ENCODE measurements at places on chromosomes 2 and 18.

DNA sequence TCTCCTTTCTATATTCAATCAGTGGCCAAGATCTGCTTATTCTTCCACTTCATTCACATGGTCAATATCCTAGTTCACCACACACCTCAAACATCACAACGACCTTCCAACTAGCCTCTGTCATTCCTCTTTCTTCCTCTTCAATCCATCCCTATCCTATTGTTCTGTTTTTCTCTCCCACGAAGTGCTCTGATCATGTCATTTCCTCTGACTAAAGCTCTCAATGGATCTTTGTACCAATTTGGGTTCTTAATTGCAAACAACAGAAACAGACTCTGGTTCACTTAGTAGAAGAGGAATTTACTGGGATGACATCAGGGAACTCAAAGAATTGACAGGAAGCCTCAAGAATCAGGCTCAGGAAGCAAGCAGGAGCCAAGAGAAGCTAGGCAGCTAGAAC, 23.5 kb downstream of the WNT10A start:
- DNase-seq, result no peak

- no peak for DNase-seq
Measured at GRCh38 chr2:147366279-147366678, 478.6 kb upstream of the ACVR2A start.

- no peak for DNase-seq
Measured at GRCh38 chr2:88099798-88100488, 27.9 kb downstream of the FABP1 start.

- no peak for DNase-seq
Measured at GRCh38 chr2:193331676-193332075, 1136.9 kb upstream of the TMEFF2 start.

GRCh38 chr2:171247741-171248662, 87.3 kb upstream of the TLK1 start:
- DNase-seq, result no peak

- DNase-seq, result no peak
Measured at GRCh38 chr2:76667821-76668271, 854.3 kb downstream of the LRRTM4 start.

DNA sequence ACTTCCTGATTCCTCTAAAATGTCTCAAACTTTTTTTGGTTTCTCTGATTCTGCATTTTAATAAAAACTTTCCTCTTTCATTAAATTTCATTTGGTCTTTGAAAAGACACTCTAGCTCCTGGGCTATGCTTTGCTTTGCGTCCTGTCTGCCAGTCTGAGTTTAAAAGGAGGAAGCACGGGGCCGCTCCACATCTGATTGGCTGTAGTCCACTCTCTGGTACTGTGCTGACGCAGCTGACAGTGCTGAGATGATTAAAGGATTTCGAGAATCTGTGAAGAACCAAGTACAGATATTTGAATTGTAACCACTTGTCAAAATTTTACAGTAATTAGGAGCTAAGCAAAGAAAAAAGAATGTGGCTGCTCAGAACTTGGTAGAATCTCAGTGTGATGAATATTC, 199.6 kb upstream of the HNMT start:
- DNase-seq, result no peak

DNA sequence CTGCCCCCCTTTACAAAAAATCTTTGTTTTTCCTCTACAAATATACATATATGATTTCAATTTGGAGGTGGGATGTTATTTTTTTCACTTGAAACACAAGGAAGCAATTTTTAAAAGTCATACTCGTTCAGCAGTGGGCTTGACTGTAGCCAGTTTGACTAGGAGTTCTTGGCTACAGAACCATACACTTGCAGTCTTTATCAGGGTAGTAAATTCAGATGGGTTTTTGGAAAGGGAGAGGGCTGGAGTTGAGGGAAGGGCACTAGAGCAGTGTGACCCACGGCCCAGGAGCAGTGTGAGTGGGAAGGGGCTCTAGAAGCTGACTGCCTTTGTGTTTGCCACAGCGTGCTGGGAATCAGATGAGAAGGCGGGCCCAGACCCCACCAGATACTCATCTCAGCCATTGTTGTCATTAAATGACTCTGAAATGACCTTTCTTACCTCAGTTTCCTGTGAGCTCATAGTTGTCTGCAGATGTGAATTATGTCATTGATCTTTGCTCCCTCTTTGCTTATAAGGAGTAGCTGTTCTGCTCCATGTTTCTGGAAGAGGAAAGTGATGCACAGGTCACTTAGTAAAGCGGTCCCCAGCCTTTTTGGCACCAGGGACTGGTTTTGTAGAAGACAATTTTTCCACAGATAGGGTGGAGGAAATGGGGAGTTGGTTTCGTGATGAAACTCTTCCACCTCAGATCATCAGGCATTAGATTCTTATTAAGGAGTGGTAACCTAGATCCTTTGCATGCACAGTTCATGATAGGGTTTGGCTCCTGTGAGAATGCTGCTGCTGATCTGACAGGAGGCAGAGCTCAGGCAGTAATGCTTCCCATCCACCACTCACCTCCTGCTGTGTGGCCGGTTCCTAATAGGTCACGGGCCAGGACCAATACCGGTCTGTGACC, 116.8 kb downstream of the SPTBN1 start:
- no peak for DNase-seq

DNA sequence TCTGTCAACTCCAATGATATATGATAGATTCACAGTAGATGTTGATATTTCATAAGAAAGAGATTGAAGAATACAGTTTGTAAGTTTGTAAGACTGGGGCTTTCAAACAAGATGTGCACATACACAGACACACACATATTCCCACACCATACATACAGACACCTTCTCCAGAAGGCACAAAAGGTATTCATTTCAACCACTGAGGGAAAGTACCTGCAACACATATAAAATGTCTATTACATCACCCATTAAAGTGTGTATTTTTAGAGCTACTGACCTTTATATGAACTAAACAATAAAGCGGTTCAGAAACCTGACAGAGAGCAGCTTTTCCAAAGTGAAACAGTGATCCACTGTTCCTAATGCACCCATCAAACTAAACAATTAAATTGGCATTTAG, 53.3 kb downstream of the CCDC148 start:
- no peak for DNase-seq

DNA sequence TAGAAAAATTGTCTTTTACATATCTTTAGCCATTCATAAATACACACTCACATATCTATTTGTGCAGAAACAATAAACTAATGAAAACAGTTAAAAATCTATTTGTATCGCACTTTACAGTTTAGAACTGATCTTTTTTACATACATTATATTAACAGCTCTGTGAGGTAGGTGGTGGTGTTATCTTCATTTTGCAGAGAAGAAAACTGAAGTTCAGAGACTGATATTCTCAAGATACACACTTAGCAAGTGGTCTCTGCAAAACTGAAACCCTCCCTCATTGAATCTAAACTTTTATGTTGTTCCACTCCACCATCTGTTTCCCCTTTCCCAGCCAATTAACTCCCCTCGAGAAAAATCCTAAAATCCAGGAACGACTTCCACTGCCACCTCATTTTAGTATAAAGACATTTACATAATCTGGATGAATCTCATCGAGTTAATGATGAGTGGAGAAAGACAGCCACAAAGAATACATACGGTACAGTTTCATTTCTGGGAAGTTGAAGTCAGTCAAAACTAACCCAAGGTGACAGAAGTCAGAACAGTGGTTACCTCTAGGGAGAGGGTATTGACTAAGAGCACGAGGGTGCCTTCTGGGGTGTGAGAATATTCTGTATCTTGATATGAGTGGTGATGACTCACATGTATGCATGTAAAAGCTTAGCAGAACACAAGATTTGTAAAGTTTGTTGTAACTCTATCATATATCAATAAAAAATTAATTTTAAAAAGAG, 524.2 kb upstream of the TCF4 start:
- DNase-seq, result no peak

DNA sequence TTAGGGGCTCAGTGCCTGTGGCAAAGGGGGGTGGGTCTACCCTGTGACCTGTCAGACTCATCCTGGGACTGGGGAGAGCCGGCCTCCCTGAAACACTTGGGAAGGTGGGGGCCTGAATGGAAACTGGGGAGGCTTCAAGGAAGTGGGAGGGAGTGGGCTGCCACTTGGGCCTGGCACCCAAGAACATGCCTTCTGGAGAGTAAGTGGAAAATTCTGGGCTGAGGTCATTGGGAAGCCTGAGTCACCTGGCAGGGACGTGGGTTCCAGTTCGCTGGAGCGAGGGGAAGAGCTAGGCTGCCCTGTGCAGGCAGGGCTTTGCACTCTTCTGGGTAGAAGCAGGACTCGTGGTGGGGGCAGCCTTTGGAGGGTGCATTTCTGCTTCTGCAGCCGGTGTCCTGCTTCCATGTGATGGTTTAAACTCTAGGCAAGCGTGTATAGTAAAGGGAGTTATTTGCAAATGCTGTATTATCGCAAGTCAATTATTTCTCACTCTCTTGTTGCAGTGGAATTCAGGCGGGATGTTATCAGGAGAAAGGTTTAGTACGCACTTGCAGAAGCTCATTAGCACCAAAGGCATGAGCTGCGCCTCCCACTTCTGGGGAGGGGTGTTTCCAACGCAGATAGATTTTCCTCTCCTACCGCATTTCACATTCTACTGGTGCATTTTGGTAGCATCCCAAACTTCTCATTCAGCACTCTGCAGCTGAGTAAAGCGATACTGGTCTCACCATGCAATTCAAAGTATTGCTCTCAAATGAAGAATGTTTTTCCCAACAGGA, 3.8 kb downstream of the LRRFIP1 start:
- DNase-seq, result no peak

- DNase-seq, result no peak
Measured at GRCh38 chr2:199707593-199708185, 143.3 kb downstream of the FTCDNL1 start.

DNA sequence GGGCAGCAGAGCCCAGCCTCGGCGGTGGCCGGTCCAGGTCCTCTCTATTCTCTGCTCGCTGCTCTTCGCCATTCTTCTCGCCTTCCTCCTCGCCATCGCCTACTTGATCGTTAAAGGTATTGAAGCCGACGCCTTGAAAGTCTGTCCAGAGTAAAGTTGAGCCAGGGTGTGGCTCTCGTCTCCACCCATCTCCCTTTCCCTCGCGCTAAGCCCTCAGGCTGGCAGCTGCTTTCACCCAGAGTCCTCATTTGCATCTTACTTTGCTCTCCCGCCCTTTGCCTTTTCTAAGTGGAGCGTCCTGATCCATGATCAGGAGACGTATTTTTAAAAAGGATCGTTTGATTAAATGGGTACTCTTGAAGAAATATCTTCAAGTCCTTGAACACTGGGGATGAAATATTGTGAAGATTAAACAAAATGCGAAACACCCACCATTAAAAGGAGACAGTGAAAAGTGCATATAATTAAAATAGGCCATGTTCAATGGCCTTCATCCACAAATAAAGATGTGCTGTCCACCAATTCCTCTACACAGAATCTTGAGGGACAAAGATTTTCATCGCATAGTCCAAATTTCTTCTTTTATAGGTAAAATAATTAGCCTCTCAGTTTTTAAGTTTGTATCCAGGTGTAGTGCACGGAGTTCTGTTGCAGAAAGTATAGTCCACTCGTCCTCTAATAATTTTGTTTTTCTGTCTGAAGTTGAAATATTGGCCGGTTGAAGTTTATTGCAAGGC, 657 bp downstream of the ARL6IP6 start:
- DNase-seq, result no peak

- DNase-seq, result no peak
Measured at GRCh38 chr18:36467614-36468013, 170.1 kb downstream of the FHOD3 start.

DNA sequence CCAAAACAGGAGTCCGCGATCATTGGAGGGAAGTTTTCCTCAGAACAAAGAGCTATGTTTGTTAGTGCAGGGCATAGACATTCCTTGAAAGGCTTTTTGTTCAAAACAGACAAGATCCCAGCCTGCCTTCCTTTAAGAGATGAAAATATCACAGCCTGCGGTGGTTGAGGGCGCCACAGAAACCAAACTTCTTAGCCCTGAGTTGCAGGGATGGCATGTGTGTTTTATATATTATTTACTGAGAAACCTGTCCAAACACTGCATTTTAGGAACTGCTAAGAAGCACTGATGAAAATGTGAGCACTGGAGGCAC, 57.5 kb upstream of the TMEM178A start:
- no peak for DNase-seq

DNA sequence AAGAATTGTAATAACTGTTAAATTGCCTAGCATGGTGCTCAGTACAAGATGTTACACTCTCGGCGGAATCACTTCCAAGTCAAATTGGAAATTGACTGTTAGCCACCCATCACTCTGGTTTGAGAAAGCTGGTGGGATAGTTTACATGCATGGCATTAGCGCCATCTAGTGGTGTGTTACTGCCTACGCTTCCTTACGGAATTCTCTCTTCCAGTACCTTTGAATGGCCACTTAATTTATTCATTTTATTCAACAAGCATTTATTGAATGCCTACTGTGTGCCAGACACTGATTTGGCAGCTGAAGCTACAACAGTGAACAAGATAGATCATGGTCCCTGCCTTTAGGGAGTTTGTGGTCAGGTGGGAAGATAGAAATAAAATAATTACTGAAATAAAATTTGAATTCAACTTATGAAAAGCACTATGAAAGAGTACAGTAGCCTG, 171.2 kb downstream of the TMEM247 start:
- no peak for DNase-seq

- DNase-seq, result no peak
Measured at GRCh38 chr2:162720559-162721271, 117.9 kb downstream of the KCNH7 start.

DNA sequence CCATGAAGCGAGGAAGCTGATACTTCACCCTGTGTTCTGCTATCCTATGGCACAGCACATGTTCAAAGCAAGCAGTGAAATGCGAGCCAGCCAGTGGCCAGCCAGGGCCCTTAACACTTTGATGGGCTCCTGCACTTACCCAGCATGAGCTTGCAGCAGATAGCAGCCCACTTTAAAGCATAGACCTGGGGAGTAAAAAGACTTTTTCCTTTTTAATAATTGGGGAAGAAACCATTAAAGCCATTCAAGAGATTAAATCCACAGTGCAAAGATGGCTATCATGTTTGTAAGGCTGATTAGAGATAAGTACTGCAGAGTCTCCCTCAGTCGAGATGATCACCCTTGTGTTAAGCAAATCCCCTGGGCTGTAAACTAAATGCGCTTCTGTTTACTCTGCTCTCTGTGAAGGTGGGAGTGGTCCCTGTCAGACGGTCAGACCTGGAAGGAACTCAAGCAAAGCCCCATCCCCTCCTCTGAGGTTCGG, 15.7 kb downstream of the CCBE1 start:
- no peak for DNase-seq

GRCh38 chr2:162125138-162125537, 26.9 kb downstream of the GCG start:
- DNase-seq, result no peak

DNA sequence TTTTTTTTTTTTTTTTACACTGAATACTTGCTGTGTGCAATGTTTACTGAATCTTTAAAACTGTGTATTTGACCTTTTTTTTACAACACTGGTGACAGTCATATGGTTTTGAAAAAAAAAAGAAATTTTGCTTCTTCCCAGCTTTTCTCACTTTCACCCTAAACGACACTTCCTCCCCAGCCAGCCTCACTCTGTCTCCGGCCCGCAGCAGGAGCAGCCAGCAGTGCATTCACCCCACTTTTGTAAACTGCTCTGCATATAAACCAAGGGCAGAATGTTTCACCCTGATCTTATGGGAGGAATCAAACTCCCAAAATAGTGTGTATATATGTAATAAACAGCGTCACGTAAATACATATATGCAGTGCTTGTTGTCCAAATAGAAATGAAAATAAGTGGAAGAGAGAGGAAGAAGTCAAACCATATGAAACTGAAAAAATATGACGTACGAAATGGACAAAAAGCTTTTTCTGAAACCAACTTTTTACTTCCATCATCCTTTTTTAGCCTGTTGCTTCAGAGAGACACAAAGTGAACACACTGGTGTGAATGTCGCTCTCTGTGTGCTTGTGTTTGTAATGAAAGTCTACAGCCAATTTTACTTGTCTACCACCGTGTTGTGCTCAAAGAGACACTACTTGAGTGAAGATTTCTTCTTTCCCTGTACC, 54.2 kb downstream of the ZCCHC2 start:
- DNase-seq, result no peak

- no peak for DNase-seq
Measured at GRCh38 chr2:126269911-126270310, 386.0 kb upstream of the GYPC start.
